ENCODE measurements at places on chromosomes 5 and 9.
A peak's percentile ranks its signal among the peaks of the same experiment; 100 is the strongest.

DNA sequence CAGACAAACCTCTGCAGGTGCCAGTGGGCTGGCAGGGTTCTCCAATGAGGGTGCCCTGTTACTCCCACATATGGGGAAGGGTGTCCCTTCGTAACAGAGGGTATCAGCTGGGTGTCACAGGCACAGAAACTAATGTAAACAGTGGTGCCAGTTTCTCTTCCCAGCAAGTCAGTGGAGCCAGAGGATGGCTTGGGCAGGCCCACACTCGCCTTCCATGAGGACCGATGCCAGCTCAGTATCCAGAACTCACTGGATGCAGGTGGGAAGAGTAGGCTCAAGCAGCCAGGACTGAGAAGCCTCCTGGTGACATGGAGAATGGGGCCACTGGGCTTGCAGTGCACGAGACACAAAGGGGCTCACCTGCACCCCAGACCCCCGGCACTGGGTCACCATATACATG lies 30.4 kb downstream of the FSTL4 start:
- DNase-seq = no peak

GRCh38 chr5:180640861-180641565 lies 8.4 kb downstream of the FLT4 start:
- DNase-seq = no peak

- DNase-seq = no peak
Observed at GRCh38 chr5:80141147-80141671, 106.1 kb downstream of the THBS4 start.

DNA sequence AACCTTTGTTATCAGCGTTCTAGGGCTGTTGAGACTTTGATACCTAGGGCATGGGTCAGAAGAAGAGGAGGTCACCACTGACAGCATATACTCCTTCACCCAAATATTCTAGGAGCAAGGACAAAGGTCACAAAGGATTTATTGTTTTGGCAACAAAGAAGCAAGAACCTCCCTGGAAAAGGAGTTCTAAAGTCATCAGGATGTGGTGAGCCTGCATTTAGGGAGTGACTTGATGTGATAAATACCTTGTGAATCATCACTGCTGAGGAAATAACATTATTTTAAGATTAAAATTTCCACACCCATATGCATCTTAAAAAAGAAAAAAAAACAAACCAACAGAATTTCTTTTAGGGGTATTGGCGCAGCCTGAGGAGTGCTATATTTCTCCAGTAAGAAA lies 13.9 kb downstream of the IFNA1 start:
- DNase-seq = no peak

- DNase-seq = no peak
Observed at GRCh38 chr5:73940026-73940425, 314.0 kb downstream of the ARHGEF28 start.

DNA sequence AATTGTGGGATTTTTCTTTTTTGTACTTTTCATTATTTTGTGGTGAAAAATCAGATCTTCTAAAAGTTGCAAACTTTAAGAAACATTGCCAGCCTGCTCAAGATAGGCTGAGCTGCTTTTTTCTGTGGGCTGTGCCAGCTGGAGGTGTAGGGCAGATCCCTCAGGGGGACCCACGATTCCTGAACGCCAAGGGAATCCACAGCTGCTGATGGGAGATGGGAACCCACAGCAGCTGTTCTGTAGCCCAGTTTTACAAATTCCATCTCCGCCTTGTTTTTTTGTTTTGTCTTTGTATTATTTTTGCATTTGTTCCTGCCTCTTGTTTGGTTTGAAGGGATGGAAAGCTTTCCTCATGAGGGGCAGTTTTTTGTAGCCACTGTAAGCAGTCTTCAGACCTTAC lies 91.0 kb downstream of the WWC1 start:
- no peak for DNase-seq

- no peak for DNase-seq
Observed at GRCh38 chr9:72749276-72749675, 203.6 kb downstream of the ALDH1A1 start.

GRCh38 chr9:32606811-32607210 lies 28.7 kb downstream of the TAF1L start:
- no peak for DNase-seq

DNA sequence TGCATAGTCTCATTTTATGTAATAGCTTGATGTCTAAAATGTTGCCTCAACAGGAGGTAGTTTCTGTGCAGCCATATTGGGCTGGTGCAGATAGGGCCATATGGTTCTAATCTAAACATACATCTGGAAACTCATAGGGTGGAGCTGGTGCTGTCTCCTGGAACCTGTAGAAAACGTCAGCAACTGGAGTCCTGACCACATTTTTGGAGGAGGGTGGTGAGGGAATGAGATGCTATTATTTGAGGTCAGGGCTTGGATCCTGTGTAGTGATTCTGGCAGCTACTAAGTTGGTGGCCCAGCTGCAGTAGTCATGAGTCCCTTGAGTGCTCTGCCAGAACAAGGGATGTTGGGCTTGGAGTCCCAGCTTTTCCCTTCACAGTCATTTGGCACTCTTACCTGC lies 14.1 kb downstream of the MAN2A1 start:
- no peak for DNase-seq

GRCh38 chr9:74496406-74496805 lies 729 bp upstream of the RORB start:
- no peak for DNase-seq

DNA sequence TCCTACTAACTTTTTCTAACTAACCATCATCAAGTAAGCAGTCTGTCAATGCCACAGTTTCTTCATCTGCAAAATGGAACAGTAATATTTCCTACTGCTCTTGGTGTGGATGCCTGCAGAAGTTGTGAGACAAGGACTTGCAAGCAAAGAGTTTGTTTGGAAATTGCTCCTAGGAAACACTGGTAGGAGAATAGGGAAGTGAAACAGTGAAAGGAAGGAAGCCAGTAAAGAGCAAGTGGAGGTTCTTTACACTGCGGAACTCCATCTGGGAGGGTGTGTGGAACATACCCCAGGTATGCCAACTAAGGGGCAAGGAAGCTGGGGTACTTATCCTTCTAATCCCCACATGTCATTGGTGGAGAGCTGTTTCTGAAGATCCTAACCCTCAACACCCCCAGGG lies 119.9 kb downstream of the FOXD1 start:
- no peak for DNase-seq

DNA sequence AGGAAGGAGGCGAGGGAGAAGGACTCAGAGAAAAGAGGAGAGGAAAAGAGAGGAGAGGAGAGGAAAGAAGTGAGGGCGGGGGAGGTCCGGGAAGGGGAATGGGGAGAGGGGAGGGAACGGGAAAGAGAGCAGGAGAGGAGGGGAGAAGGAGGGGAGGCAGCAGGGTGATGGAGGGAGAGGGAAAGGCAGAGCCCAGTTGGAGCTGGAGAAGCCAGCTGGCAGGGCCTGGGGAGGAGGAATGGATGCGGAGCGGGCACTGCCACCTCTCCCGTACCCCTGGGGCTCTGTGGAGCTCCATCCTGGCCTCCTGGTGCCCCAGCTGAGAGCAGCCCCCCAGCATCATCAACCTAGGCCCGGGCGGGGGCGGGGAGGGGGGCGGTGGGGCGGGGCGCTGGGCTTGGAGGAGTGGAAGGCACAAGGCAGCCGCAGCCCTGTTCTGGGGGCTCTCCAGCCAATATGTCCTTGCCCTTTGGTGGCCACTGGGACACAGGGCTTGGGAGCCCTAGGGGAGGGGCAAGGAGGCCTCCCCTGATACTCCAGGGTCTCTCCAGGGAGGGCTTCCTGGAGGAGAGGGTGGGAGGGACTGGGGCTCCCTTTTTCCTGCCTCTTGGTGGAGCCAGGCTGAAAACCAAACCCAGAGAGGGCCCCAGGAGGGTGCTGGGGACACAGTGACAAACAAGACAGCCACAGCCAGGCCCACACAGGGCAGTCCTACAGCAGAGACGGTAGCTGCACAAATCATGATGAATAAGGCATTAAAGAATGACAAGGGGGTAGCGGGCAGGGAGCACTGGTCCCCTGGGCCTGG lies 123.7 kb downstream of the C9orf50 start:
- DNase-seq = no peak

DNA sequence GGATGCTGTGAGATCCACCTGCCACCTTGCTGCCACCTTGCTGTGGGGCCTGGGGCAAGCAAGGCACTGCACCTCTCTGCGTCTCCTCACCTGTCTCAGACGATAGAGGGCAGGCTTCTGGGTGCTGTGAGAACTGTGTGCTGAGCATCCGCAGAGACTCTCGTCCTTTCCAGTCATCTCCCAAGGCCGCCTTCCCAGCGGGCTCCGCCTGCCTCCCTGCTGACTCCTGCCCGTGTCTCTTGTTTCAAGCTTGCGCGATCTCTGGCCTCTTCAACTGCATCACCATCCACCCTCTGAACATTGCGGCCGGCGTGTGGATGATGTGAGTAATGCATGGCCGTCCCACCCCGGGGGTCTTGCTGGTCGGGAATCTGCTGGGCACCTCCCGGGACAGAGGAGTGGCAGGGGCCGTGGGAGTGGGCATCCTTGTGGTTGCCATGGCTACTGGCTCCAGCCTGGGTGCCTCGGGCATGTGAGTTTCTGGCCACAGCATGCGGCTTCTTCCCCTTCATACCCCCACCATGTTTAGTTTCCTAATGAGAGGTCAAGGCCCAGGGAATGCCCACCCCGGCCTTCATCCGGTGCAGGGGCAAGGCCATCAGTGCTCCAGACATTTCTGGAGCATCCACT lies 3.6 kb downstream of the CACFD1 start:
- DNase-seq = no peak

GRCh38 chr5:131198625-131199024 lies 27.9 kb downstream of the LYRM7 start:
- no peak for DNase-seq

DNA sequence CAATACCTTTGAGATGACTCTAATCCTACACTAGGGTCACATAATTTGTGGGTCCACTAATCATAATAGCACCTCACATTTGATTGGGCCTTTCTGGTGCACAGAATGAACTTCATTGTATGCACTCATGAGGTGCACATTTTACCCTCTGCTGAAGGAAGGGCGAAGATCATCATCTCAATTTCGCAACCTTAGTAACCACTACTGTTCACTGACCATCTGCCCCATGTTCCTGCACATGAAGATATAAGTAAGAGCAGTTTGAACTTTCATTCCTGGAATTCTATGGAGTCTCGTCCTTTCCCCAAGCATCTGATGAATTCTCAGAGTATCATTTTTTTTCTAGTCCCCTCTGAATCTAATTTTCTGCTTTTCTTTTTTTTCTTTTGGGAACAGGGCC lies 21.2 kb downstream of the GAS1 start:
- DNase-seq = no peak

DNA sequence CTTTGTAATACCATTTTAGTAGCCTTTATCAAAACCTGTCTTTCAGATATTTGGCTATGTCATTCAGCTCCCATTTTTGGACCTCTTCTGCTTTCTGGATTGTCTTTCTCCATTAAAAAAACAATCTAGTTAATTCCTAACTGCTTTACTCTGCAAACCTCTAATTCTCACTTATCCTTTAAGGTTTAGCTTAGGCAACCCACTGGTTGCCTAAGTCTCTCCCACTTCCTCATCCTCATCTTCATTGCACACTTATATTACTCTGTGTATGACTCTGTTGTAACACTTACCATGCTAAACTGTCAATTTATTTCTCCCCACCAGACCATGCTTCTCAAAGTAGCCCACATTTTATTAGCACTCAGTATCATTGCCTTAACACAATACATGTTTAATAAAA lies 205.0 kb upstream of the DMRTA1 start:
- DNase-seq = no peak

- DNase-seq = no peak
Observed at GRCh38 chr9:20702570-20702969, 18.5 kb downstream of the FOCAD start.

DNA sequence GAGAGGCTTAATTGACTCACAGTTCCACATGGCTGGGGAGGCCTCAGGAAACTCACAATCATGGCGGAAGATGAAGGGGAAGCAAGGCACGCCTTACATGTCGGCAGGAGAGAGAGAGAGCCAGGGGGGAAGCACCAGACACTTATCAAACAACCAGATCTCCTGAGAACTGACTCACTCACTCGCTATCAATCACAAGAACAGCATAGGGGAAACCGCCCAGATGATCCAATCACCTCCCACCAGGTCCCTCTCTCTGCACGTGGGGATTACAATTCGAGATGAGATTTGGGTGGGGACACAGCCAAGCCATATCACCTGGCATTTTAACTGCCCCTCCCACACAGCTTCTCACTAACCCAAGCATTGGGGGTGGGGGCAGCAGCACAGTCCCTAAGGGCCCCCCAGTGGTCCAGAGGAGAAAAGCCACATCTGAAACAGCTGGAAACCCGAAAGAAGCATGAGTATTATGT lies 76.1 kb upstream of the ASS1 start:
- no peak for DNase-seq

DNA sequence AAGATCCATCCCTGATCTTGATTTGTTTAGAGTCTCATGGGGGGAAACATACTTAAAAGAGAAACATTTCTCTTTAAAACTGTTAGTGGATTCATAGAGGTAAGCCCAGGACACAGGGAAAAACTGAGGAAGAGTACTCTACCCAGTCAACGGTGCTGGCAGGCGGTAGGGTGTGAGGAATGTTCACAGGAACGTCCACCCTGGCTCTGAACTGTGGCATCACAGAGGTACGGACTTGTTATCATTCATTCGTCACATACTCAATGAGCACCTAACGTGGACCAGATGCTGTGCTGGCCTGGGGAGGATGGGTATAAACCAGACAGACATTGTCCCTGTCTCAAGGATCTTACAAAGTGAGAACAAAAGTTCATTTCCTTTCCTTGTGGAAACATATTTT lies 18.8 kb upstream of the PPARGC1B start:
- DNase-seq = no peak

GRCh38 chr5:36897616-36898015 lies 21.0 kb downstream of the NIPBL start:
- DNase-seq = no peak

- DNase-seq = no peak
Observed at GRCh38 chr5:1011741-1012312, 3.2 kb downstream of the NKD2 start.

- DNase-seq = no peak
Observed at GRCh38 chr5:67644221-67644920, 447.8 kb upstream of the CD180 start.

DNA sequence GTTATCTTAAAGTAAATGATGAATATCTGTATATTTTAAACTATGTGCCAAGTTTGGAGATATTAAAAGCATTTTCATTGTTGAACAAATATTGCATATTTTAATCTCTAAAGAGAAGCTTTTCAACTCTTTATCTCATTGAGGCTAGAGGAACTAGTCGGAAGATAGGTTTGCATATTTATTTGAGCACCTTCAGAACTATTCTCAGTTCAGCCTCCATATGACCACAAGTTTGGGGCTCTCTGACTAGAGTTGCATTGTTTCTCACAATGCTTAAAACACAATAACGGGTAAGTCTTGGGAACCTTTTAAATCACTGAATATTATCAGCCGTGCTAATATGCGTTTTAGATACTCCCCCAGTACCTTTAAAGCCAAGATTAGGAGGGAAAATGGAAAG lies 47.3 kb upstream of the CTXN3 start:
- DNase-seq = no peak

- peak; percentile 25 for DNase-seq
Observed at GRCh38 chr9:122816163-122816867, 12.1 kb downstream of the PDCL start.

DNA sequence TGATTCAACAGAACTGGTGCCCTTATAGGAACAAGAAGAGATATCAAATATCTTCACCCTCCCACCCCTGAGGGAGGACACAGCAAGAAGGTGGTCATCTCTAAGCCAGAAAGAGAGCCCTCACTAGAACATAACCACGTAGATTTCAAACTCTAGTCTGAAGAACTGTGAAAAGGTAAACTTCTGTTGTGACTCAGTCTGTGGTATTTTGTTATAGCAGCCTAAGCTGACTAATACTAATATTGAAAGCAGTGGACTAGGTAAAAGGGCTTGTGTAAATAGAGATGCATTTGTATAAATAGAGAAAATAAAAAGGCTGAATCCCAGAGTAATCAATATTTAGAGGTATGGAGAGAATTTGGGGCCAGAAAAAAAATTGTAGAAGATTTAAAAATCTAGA lies 157.6 kb upstream of the CCNH start:
- DNase-seq = no peak
